ENCODE measurements at places on chromosomes 7 and 10. TPM values are rescaled to one million over a fixed set of nuclear protein-coding genes. Genes with fewer than 3 reads are reported as not detected.

- DNase-seq: no peak
Measured at GRCh38 chr10:122120008-122120744, 131.2 kb downstream of the TACC2 start.

The PNLIPRP1 gene
- total RNA-seq: 0.95 TPM

DNA sequence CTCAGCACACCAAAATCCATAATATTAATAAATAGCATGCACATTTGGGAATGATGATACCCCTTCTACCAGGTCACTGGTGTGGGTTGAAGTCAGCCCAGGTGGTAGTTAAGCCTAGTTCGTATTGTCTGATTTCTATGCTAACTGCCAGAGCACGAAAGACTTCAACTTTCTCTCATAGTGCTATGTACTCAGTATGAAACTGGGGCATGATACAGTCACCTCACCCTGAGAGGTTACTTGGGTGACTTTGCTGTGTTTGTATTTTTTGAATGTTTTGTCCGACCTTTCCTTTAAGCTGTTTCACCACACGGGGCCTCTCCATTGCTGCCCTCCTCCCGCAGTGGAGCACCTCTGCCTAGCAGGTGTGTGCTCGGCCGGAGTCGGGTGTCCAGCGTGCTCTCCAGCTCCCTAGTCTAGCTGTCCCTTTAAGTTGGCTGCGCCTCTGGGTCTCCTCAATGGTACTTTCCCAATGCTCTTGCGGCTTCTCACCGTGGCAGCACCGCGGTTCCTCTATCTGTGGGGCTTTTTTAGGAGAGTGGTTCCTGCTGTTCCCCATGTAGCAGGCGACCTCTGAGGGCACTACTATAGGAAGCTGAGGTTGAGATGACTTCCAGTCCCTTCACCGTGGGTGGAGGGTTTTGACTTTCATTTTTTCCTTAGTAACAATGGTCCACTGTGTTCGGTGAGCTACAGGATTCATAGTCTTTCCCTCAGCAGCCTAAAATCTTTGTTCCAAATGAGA lies 524.0 kb upstream of the PFKP start:
- DNase-seq: no peak

DNA sequence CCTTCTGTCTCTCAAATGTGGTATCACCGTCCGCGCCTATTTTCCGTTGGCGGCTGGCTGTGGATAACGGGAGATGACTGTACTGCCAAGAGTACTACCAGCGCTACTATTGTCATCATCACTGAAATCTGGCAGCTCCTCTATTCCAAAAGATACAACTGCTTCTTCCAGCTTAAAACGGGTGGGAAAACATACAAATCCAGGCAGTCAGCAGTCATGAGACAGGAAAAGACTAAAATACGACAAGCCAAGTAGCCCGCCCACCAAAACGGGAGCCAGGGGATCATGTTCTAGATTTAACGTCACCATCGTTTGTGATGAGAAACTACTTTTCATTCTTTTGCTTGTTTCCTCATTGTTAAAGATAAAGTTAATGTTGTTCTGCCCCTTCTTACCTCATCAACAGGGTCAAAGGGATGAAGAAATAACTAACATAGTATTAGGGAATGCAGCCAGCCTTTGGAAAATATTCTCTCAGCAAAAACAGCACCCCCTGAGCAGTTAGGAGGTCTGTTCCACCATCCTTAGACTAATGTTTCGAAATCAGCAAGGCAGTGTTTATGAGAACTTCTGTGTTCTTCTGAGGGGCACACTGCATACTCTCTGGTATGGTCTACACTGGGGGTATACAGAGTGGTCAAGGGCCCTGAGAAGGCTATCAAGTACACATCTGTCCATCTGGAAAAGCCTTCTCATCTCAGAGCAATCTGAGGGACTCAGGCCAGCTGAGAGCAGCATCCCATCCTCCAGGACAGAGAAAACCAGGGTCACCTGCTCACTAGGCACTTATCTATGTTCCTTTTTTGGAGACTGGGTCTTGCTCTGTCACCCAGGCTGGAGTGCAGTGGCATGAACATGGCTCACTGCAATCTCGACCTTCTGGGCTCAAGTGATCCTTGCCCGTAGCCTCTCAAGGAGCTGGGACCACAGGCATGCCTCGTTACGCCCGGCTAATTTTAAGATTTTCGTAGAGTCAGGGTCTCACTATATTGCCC lies 47.5 kb downstream of the GNA12 start:
- DNase-seq: no peak

DNA sequence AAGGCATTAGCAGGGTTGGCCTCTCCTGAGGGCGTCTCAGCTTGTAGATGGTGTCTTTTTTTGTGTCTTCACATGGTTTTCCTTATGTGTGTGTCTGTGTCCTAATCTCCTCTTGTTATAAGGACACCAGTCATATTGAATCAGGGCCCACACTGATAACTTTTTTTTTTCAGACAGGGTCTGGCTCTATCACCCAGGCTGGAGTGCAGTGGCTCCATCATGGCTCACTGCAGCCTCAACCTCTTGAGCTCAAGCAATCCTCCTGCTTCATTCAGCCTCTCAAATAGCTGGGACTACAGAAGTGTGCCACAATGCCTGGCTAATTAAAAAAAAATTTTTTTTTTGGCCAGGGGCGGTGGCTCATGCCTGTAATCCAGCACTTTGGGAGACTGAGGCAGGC lies 41.3 kb upstream of the KMT2C start:
- no peak for DNase-seq

GRCh38 chr10:96259150-96259549 lies 12.2 kb downstream of the BLNK start:
- no peak for DNase-seq

GRCh38 chr10:12340937-12341336 lies 8.4 kb upstream of the CAMK1D start:
- no peak for DNase-seq

The GATA3 gene
- 5.9 TPM for total RNA-seq

DNA sequence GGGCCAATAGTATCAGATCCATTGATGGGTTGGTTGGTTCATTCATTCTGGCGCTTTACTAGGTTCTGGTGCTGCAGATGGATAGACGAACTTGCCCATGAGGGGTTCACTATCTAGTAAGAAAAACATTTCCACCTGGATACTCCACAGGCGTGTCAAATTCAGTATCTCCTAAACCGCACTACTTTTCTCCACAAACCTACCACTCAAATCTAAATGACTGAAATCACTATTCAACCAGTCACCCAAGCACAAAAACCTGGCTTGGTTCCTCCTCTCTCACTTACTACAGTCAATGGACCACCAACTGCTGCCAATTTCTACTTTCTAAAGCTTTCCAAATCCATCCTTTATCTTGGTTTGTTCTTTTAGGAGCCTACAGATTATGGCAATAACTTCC lies 572 bp downstream of the AGK start:
- no peak for DNase-seq

The SVIL gene
- total RNA-seq: 72.8 TPM

The C10orf67 gene
- total RNA-seq: not detected

DNA sequence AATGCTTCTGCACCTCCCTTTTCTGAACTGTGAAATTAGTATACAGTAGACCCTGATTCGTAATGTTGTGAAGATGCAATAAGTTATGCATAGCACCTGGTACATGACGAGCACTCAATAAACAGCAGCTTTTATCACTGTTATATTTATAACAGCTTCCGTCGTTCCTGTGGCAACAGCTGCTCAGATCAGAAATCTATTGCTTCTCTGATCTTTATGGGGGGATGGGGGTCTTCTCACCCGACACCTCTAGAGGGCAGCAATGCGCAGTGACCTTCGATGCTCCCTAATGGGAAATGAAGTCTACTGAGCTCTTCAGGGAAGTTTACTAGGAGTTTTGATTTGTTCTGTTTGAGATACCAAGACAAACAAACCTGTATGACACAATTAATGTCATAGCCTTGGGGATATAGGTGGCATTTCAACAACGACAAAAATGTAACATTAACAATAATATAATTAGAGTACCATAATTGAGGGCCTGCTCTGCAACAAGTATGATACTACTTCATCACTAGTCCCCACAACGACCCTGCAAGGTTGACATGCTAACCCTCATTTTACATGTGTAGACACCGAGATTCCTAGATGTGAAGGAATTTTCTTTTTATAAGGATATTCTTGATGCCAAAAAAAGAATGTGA lies 289.6 kb downstream of the SFMBT2 start:
- peak; percentile 10 for DNase-seq

The SEMA3C gene
- 232 TPM for total RNA-seq

DNA sequence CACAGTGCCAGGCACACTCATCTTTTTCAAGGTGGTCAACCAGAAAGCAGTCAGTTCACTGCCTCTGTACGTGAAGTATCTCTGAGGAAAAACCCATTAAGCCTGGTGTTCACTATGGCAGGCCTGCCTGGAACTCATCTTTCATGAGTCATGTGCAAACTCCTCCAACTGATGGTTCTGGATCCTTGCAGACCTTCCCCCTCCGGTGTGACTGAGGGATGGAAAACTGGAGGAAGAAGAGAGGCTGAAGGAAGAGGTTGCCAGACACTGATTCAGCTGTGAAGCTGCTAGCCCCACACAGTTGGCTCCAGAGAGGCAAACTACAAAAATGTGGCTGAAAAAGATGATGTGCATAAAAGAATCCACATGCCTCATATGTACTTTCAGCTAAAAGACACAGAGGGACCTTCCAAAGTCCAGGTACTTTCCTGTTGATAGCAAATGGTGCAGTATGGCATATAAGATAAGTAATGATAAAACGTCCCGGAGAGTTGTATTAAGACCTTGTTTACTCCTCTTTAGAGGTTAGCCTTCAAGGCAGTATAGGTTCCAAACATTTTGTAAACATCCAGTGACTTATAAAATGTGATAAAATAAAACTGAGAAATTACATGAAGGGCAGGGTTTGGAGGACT lies 2.7 kb downstream of the CYP3A5 start:
- DNase-seq: no peak

DNA sequence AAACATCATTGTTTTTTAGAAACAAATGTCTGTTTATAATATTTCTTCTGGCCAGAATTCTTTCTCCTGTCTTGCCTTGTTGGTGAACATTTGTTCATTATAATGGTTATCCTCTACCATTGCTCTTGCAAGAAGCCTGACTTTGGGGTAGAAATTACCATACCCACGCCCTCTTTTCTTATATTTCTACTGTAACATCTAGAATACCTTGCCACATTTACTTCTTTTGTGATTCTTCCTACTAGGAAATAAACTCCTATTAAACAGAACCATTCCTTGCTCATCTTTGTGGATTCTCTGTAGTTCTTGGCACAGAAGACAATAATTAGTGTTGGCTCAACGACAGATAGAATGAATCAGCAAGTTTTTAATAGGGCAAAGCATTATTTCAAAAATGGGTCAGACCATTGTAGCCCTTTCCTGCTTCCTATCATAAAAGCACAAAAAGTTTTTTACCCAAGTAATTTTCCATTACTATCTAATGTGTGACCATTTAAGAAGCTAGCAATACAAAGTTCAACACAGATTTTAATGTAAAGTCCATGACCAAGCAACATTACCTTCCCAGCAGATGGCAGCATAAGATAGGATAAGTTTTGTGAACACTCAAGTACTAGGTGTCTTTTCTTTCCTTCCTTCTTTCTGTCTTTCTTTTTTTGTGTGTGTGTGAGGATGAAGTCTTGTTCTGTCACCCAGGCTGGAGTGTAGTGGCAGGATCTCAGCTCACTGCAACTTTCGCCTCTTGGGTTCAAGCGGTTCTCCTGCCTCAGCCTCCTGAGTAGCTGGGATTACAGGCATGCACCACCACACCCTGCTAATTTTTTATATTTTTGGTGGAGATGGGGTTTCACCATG lies 270.4 kb downstream of the HGF start:
- DNase-seq: peak; percentile 85

The FBXL13 gene
- total RNA-seq: 2.5 TPM

The HACD1 gene
- total RNA-seq: 53.1 TPM
